HuH-7 (cell line): ENCODE measurements at places on chromosomes 16 and 17.

DNA sequence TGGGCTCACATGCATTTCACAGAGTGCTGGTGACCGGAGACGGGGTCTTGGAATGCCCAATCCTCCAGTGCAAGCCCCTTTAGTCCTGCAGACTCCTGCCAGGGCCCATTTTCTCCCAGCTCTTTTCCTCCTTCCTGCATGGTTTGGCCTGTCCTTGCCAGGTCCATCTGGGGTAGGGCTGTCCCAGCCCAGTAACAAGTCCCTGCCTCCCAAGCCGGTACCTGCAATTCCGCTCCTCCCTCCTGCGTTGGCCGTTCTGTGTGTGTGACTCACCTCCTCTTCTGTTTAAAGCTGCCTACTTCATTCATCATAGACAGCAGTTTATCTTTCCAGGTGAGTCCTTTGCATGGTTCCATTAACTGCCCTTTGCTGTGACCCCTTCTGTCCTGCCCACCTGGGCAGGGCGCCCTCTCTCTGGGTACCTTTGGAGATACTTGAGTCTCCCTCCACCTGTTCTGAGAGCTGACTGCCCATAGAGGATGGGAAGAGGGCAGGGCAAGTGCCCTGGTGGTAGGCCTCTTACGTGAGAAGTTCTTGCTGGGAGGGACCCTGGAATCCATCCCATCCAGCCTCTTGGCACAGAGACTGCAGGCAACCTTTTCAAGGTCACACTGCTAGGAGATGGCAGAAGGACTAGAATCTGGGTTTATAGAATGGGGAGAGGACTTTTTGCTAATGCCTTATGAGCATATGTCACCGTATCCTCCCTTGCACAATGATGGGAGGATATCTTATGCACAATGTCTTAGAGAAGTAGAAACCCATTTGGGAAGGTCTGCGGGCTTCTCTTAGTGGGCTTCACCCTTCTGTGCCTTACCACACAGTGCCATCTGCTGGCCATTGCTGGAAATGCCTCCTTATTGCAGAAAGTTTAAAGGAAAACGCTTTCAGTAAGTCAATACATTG lies 29.7 kb upstream of the LGALS9 start:
- DNase-seq, result peak; percentile 83

DNA sequence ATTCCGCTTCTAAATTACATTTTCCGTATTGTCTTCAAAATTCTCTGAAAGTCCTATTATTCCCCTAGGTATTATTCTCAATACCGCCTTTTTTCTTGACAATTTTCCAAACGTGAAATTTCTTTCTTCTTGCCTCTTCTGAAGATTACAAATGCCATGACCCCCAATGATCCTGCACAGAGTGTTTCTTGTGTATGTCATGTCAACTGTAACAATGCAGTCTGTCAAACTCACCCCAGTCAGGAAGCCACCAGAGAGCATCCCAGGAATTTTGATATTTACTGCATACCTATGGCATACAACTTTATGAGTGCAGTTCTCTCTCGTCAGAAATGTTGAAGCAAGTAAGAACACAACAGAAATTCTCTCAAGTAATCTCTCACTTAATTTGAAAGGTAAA lies 847.3 kb upstream of the CDH8 start:
- no peak for DNase-seq

GRCh38 chr17:10614536-10615155 lies 42.5 kb downstream of the MYH3 start:
- peak; percentile 51 for DNase-seq

DNA sequence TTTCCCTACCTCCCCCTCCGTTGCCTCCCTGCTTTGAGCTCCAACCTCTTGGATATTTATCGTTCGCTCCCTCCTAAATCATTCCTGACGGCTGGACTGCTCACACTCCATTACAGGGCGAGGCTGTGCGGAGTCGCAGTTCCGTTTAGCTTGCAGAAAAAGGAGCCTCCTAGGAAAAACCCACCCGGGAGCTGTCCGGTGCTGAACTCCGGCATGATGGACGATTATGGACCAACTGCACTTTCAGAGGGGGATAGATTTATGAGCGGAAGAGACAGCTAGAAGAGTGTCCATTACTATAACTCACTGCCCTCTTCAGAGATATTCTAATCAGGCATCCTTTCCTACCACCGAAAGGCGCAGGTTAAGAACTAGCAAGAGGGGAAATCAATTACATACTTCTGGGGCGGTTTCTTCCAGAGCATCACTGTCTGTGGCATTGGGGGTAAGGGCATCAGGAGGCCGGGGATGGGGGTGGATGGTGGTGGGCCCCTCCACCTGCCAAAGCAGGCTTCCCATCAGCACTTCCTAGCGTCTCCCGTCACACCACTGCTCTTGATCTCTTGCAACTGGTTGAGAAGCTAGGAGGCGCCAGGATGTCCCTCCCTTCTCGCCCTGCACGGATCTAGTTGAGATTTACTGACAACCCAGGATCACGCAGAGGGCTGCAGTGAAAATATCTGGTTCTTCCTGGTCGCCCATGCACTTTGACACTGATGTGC lies 251.2 kb downstream of the ENGASE start:
- DNase-seq, result peak; percentile 55

DNA sequence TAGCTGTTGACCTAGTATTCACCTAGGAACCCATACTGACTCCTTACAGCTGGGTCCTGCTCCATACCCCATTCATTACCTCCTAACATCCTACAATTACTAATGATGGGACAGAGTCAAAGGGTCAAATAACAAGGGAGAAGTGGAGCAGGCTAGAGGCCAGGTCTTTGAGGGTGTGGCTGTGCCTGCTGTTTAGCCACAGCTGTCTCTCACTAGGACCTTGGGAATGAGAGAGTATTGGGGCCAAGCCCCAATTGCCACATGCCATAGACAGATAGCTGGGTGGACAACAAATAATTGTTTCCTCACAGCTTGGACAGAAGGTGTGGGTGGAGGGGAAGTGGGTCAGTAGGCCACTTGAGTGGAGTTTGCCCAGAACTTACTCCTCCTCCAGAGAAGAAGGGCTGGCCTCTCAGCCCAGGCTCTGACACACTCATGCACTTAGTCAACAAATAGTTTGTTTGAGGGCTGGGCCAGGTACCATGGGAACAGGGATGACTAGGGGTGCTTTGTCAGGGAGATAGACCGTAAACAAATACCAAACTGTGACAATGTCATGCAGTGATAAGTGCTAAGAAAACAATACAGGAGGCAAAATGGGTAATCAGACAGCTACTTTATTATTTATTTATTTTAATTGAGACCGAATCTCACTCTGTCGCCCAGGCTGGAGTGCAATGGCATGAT lies 10.2 kb upstream of the CENPT start:
- no peak for DNase-seq

DNA sequence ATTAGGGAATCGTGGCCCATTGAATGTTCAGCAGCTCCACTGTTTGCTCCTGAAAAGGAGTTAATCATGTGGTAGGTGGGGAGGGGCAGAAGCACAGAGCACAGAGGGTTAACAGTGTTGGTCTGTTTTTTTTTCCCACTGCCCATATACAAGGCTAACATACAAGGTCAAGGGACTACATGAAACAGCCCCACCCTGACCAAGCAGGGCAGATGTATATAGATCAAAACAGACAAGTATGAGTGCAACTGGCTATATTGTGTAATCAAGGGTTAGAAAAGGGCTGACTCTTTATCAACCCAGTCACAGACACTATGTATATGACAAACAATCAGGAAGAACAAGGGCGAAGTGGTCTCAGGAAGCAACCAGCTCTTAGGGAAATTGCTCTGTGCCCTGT lies 186.6 kb upstream of the CDH11 start:
- no peak for DNase-seq

GRCh38 chr16:81548876-81549546 lies 104.4 kb downstream of the CMIP start:
- DNase-seq, result peak; percentile 94

GRCh38 chr17:43864161-43864984 lies 17.4 kb downstream of the CD300LG start:
- no peak for DNase-seq
